ENCODE measurements at places on chromosomes 3 and 15.

DNA sequence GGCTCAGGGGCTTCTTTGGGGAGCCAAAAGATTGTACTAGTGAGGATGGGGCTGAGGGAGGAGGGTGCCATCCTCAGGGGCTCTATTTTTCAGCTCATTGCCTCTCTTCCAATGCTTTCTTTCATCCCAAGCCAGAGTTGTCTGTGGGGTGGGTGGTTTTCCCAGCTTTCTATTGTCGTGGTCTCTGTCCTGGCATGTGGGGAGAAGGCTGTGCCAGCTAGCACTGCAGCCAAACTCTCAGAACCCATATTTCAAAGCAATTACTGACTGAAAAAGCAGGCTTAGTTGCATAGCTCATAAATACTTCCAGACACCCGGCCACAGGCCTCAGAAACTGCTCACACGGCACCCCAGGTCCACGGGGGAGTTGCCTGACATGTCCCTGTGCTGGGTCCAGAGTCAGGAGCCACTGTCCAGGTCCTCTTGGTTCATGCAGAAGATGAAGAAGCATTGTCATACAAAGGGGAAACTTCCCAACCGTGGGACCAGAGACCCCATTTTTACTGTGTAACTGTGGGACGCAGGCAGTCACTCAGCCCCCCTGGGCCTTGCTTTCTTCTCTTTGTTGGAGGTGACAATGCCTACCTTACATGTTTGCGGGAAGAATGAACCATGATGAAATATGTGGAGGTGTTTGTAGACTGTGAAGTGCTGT is 27.6 kb downstream of the FGD5 start:
- DNase-seq, result no peak

DNA sequence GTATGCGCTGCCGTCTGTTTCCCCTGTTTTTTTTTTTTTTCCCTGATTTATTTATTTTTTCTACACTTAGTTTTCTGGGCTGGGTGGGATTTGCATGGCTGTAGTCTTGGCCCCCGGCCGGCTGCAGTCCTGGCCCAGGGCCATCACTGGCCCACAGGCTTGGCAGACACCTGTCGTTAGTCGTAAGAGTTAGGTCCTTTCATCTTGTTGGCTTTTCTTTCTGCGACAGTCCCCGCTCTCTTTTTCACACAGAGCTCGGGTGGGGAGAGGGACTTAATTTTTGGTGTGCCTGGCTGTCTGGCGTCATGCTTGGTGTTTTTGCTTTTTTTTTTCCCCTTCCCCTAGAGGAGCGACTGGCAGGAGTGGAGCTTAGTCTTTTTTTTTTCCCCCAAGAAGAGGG is 183.4 kb downstream of the KLF13 start:
- DNase-seq, result no peak

- DNase-seq, result no peak
Measured at GRCh38 chr3:96175500-96175899, 638.9 kb upstream of the EPHA6 start.

- DNase-seq, result no peak
Measured at GRCh38 chr15:89898614-89899294, 5.0 kb upstream of the AP3S2 start.

DNA sequence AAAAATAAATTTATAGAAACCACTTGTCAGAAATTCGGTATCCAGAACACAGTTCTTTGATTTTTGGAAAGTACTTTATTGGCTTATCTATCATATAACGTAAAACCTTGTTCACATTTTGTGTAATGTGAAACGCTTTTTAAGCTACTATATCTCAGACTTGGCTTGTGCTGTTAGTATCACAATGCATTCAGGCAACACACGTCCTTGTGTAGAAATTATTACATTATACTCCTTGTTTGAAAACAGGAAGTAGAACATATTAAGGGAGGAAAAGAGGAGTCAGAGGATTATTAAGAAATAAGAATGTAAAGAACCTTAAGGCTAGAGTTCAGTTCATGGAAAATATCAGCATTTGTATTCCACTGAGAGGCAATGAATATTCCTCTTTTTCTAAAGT is 1.6 kb downstream of the DNAJC13 start:
- no peak for DNase-seq

All from kidney epithelial cell (primary cell).